ENCODE measurements at places on chromosomes 16 and 17.

DNA sequence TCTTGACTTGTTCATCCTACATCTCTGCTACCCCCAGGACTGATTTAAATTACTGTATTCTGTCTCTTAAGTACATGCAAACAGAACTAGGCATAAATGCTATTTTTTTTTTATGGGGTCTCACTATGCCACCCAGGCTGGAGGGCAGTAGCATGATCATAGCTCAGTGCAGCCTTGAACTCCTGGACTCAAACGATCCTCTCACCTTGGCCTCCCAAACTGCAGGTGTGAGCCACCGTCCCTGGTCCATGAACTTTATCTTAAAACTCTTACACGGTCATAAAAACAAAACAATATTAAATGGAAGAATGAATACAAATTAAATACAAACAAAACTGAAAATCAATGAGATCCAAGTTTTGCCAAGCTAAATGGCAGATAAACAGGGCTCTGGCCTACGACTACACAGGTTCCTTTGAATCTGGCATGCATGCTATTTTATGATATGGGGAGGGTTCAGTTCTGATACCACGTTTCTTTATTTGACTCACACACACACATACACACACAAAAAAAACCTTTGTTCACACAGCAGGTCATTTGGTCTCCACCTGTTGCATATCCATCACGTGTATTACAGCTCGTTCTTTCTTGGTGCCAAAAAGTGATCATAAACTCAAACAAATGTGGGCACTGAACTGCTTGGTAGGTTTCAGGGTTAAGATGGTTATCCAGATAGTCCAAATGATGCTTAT, 1.1 kb upstream of the PKD1L3 start:
- DNase-seq = no peak

DNA sequence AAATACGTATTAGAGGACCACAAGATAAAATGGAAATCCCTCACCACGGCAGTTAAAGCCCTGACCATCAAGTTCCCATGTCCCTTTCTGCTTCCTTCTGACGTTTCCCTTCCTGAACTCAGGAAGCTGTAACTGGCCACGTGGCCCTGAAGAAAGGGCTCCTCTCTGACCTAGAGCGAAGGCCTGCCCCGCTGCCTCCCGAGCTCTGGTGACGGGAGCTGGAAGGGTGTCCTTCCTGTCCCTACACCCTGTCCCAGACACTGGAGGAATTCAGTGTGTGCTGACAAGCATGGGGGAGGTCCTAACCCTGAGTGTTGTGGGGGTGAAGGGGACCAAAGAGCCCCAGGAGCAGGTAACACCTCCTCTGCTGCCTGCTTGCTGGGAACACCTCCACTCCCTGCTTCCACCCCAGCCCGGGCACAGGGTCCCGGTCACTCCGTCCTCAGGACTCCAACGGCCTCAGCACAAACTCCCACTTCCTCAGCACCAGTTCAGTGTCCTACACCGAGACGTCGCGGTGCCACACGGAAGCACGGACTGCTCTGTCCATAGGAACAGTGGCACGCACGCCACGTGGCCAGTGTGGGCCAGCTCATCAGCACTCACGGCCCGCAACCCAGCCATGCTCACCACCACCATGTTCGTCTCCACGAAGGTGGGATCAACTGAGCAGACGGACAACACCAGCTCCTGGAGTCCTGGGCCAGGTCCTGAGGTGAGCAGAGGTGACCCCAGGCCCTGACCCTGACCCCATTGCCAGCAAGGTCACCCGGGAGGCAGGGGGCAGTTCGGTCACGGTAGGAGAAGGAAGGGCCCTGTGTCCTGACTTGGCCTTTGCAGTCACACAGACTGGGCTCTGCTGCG, 16.9 kb downstream of the TMEM235 start:
- no peak for DNase-seq

DNA sequence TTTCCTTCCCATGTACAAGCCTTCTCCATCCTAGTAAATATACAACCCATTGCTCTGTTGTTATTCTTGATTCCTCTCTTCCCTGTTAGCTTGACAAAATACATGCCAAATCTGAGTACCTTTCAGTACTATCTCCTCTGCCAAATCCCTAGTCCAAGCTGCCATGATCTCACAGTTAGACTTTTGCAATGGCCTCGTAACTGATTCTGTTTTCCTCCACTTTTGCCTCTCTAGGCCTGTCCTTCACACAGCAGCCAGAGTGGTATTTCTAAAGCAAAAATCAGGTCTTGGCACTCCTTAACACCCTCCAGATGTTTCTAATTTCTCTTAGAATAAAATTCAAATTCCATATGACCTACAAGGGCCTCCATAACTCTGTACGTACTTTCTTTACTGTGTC, 153.0 kb upstream of the RBL2 start:
- no peak for DNase-seq

GRCh38 chr16:22633799-22634198, 123.1 kb downstream of the NPIPB5 start:
- DNase-seq = no peak

GRCh38 chr16:6364846-6365245, 967.8 kb upstream of the RBFOX1 start:
- no peak for DNase-seq

- no peak for DNase-seq
Measured at GRCh38 chr17:35256629-35257028, 13.8 kb downstream of the SLFN5 start.

GRCh38 chr16:84232969-84233368, 6.8 kb downstream of the KCNG4 start:
- no peak for DNase-seq

DNA sequence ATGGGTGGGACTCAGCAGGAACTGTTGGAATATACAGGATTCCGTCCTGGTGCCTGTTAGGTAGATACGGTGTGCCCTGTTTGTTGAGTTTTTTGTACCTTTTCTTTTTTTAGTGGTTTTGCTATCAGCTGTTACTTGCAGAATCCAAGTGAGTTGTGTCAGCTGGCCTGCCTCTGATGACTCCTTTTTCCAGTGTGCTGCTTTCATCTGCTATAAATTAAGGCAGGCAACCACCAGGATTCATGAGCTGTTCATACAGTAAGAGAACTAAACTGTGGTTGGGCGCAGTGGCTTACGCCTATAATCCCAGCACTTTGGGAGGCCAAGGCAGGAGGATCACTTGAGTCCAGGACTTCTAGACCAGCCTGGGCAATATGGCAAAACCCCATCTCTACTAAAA, 79.9 kb downstream of the WNT3 start:
- no peak for DNase-seq

- no peak for DNase-seq
Measured at GRCh38 chr17:31200287-31200686, 96.8 kb downstream of the OMG start.

- no peak for DNase-seq
Measured at GRCh38 chr16:14028202-14028601, 42.9 kb upstream of the MRTFB start.
